ENCODE measurements at places on chromosomes 1 and 21. TPM values are rescaled to one million over a fixed set of nuclear protein-coding genes. Genes with fewer than 3 reads are reported as not detected.
A peak's percentile ranks its signal among the peaks of the same experiment; 100 is the strongest.

FAM151A gene
- 5.4 TPM for polyA plus RNA-seq

DNA sequence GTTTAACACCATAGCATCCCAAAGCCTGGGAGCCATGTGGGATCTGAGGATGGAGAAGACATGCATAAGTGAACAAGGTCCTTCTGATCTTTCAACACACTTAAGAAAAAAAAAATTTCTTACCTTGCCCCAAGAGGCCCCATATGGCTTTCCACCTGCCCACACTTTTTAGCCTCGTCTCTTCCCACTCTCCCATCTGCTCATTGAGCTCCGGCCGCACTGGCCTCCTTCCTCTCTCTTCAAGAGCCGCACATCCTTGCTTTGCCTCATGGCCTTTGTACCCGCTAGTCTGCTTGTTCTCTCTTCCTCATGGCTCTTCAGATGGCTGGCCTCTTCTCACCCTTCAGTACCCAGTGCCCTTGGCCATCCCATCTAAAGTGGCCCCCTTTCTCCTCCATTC is 70.2 kb upstream of the PDE4B start:
- H3K27me3 ChIP-seq: no peaks in the 10 kb centered on the region
- H3K36me3 ChIP-seq: no peaks in the 10 kb centered on the region
- no peaks in the 10 kb centered on the region for H3K4me1 ChIP-seq
- H3K27ac ChIP-seq: no peak overlapping the region
- H3K4me3 ChIP-seq: no peak overlapping the region
- no peak for DNase-seq

DNA sequence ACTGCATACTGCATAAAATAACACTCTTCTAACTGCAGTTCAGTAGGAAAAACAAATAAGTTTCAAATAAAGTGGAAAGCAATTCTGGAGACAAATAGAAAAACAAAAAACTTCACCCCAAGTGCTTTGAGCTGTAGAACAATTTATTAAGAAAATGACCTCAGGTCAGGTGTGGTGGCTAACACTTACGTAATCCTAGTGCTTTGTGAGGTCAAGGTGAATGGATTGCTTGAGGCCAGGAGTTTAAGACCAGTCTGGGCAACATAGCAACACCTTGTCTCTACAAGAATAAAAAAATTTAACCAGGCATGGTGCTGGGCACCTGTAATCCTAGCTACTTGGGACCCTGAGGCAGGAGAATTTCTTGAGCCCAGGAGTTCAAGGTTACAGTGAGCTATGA is 5.0 kb upstream of the PPT1 start:
- no peak for DNase-seq
- no peaks in the 10 kb centered on the region for H3K36me3 ChIP-seq
- H3K27ac ChIP-seq: no peak overlapping the region
- peaks cover 5% of the 10 kb centered on the region for H3K4me1 ChIP-seq
- H3K27me3 ChIP-seq: no peaks in the 10 kb centered on the region
- no peak overlapping the region for H3K4me3 ChIP-seq

DNA sequence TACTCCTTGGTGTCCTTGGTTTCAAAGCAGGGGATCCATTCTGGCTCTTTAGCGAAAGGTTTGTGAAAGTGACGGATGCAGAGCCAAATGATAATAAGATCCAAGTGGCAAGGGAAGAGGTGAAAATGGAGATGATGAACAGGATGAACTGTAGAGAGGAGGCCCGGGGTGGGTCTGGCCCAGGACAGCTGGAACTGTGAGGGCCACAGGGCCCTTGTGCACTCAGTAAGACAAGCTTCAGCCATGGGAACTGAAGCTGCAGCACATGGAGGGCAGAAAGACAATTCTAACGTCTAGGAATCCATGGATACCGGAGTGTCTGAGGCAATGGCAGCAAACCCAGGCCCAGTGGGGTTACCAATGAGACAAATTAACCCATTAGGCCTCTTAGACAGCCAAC is 4.8 kb downstream of the KCNA2 start:
- H3K4me1 ChIP-seq: peaks cover 10% of the 10 kb centered on the region
- no peaks in the 10 kb centered on the region for H3K27me3 ChIP-seq
- H3K36me3 ChIP-seq: no peaks in the 10 kb centered on the region

DNA sequence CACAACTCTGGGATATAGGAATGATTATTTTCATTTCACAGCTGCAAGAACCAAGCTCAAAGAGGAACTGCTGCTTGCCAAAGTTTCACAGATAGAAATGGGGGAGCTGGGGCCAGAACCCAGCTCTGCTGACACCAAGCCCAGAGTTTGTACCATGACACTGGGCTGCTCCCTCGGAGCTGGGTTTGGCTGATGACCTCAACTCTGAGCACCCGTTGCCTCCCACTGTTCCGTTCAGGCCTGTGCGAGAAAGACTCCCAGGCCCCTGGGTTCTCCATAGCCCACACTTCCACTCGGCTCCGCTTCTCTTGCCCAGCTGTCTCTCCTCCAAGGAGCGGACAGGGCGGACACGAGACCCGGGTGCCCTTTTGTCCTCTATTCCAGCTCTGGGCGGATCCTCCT is 55.2 kb downstream of the NGF start:
- H3K4me1 ChIP-seq: no peaks in the 10 kb centered on the region
- no peaks in the 10 kb centered on the region for H3K27me3 ChIP-seq
- peak overlapping the region; percentile 71 for H3K27ac ChIP-seq
- H3K4me3 ChIP-seq: no peak overlapping the region
- no peaks in the 10 kb centered on the region for H3K36me3 ChIP-seq

ABCA4 gene
- 0.16 TPM for polyA plus RNA-seq

LENEP gene
- not detected for polyA plus RNA-seq

GRCh38 chr1:24966724-24967346 is 36.8 kb upstream of the RUNX3 start:
- no peak overlapping the region for H3K27ac ChIP-seq
- DNase-seq: peak; percentile 51

DYNLT4 gene
- polyA plus RNA-seq: not detected

GRCh38 chr1:16110884-16111283 is 37.4 kb upstream of the FAM131C start:
- no peaks in the 10 kb centered on the region for H3K27me3 ChIP-seq
- no peak overlapping the region for H3K27ac ChIP-seq
- H3K4me1 ChIP-seq: no peaks in the 10 kb centered on the region
- H3K36me3 ChIP-seq: no peaks in the 10 kb centered on the region

RAVER2 gene
- 48.8 TPM for polyA plus RNA-seq

DNA sequence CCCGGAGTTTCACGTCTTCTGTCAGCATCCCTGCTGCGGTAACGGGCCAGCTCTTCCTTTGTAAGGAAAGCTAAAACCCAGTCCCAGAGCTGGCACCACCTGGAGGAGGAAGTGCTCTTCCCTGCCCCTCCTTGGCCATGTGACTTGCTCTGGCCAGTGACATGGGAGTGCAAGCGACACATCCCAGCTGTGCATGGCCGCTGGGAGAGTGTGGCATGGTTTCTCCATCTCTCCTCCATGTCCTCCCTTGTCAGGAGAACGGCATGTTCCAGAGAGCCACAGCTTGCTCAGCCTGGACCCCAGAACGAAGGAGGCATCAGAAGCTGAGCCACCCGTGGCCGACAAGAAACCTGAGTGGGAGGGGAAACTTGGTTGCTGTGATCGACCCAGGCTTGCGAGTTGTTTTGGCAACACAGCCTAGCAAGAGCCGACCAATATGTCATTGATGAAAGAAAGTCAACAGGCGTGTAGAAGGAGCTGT is 2.7 kb upstream of the PRXL2B start:
- no peaks in the 10 kb centered on the region for H3K36me3 ChIP-seq
- DNase-seq: no peak
- no peak overlapping the region for H3K27ac ChIP-seq

DNA sequence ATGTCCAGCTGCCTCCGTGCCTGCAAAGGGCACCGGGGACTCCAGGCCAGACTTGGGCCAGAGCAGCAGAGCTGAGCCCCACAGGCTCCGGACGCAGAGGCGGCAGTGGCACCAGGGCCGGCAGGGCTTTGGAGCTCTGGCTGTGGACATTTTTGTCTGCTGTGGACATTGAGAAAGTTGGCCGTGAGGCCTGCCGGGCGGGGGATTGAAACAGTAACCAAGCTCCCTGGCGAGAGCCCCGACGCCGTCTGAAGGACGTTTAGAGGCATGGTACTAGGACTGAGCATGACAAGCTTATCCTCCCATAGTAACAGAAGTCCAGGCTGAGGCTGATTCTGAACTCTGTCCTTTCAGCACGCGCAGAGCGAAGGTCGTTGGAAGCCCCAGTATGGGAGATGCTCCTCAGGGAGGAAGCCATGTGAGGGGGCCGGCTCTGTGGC is 323.8 kb downstream of the AMY1C start:
- H3K36me3 ChIP-seq: no peaks in the 10 kb centered on the region
- peak; percentile 59 for DNase-seq
- H3K4me3 ChIP-seq: no peak overlapping the region
- no peaks in the 10 kb centered on the region for H3K27me3 ChIP-seq
- H3K27ac ChIP-seq: no peak overlapping the region
- no peaks in the 10 kb centered on the region for H3K4me1 ChIP-seq

- DNase-seq: peak; percentile 73
- peaks cover 26% of the 10 kb centered on the region for H3K36me3 ChIP-seq
- H3K4me3 ChIP-seq: peak overlapping the region; percentile 47
These were observed 360 bp downstream of the GJC2 start for GRCh38 chr1:228150120-228150460.

DNA sequence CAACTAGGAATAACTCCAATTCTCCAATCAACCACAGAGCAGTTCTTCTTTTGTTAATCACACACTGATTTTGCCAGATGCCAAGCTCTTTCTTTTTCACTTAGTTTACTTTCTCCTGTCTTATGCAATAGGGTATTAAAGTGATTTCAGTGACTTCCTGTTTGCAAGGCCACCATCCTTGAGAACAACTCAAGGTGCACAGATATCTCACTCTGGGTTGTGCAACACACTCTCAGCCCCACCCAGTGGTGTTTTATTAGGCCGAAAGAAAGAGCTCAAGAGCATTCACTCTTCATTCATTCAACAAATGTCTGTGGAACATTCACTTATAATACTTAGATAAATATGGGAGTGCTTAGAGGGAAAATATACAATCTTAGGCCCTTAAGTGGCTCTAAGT is 352.5 kb downstream of the ZNF326 start:
- H3K4me3 ChIP-seq: no peak overlapping the region
- H3K27ac ChIP-seq: no peak overlapping the region
- no peaks in the 10 kb centered on the region for H3K27me3 ChIP-seq
- H3K36me3 ChIP-seq: no peaks in the 10 kb centered on the region

- no peak for DNase-seq
- H3K27ac ChIP-seq: no peak overlapping the region
- H3K36me3 ChIP-seq: no peaks in the 10 kb centered on the region
- no peak overlapping the region for H3K4me3 ChIP-seq
- no peaks in the 10 kb centered on the region for H3K4me1 ChIP-seq
These were observed 103.6 kb upstream of the GPR52 start for GRCh38 chr1:174344162-174344561.

GRCh38 chr1:36212782-36213181 is 11.5 kb upstream of the THRAP3 start:
- no peak overlapping the region for H3K27ac ChIP-seq
- DNase-seq: peak; percentile 12
- no peaks in the 10 kb centered on the region for H3K27me3 ChIP-seq
- no peak overlapping the region for H3K4me3 ChIP-seq
- H3K4me1 ChIP-seq: no peaks in the 10 kb centered on the region

- DNase-seq: peak; percentile 60
- no peak overlapping the region for H3K4me3 ChIP-seq
- H3K4me1 ChIP-seq: peaks cover 13% of the 10 kb centered on the region
- H3K36me3 ChIP-seq: no peaks in the 10 kb centered on the region
These were observed 84.8 kb downstream of the DMRTB1 start for GRCh38 chr1:53543778-53544695.

DNA sequence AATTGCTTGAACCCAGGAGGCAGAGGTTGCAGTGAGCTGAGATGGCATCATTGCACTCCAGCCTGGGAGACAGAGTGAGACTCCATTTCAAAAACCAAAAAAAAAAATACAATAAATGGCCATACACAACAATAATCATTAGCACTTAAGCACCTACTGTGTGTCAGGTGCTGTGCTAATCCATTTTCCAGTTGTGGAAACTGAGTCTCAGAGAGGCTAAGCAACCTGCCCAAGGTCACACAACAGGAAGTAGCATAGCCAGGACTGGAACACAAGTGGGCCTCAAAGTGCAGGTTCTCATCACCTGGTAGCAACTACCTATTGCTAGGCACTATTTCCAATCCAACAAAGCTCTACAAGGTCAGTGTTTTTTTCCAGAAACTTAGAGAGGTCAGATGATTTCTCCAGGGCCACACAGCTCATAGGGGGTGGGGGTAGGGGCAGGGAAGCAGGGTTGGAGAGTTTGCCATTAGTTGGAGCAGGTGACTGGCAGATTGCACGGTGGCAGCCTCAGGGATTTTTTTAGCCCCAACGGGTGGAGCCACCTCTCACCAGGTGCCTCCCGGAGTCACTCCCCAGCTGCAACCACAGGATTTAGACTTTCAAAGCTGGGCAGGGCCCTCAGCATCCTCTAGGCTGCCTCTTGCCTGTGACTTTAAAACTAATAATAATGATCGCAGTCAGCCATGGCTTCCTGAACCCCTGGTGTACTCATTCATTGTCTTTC is 52.5 kb upstream of the ID3 start:
- no peak overlapping the region for H3K27ac ChIP-seq
- no peaks in the 10 kb centered on the region for H3K4me1 ChIP-seq
- H3K27me3 ChIP-seq: no peaks in the 10 kb centered on the region
- no peak for DNase-seq
- no peaks in the 10 kb centered on the region for H3K36me3 ChIP-seq

AADACL3 gene
- polyA plus RNA-seq: not detected

KRTAP25-1 gene
- not detected for polyA plus RNA-seq

DNA sequence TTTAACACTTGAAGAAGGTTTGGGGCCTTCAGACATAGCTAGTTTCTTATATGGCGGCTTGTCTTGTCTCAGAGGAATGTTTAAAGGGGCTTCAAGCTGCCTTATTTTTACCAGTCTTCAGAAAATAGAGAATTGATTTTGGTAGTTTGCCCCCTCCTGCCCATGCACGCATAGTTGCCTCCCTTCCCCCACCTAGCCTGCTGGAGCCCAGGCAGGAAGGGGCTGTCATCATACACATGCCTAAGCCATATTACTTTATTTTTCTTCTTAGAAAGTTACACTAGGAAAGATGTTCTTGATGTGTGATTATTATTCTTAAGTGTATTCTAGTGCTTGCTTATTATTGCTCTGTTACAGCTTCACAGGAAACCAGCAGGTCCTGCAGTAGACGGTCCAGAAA is 18.3 kb downstream of the PBX1 start:
- no peaks in the 10 kb centered on the region for H3K36me3 ChIP-seq
- H3K27ac ChIP-seq: peak overlapping the region; percentile 88
- H3K4me1 ChIP-seq: peaks cover 77% of the 10 kb centered on the region
- no peak overlapping the region for H3K4me3 ChIP-seq
- DNase-seq: no peak

DNA sequence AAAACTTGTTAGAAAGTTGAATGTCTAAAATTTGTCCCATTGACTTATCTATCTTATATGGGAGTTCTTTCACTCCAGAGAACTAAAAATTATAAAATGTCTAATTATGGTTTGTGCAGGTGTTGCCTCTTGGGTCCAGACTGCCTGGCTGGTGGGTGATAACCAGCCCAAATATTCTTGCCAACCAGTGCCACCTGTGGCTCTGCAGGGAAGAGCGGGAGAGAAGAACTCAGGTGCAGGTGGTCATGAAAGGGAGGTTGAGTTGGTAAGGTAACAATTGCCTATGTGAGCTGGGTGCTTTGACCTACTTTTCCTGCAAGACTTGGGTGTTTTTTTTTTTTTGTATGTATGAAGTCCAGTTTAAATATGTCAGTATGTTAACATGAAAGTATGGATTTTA is 10.2 kb downstream of the RPS6KC1 start:
- no peak overlapping the region for H3K27ac ChIP-seq
- no peaks in the 10 kb centered on the region for H3K4me1 ChIP-seq
- no peaks in the 10 kb centered on the region for H3K36me3 ChIP-seq
- DNase-seq: no peak
- H3K27me3 ChIP-seq: no peaks in the 10 kb centered on the region

SPRR2A gene
- 0.42 TPM for polyA plus RNA-seq

Data from sigmoid colon (tissue), 7 donors.